ENCODE measurements at places on chromosomes 2 and 18.
A peak's percentile ranks its signal among the peaks of the same experiment; 100 is the strongest.

DNA sequence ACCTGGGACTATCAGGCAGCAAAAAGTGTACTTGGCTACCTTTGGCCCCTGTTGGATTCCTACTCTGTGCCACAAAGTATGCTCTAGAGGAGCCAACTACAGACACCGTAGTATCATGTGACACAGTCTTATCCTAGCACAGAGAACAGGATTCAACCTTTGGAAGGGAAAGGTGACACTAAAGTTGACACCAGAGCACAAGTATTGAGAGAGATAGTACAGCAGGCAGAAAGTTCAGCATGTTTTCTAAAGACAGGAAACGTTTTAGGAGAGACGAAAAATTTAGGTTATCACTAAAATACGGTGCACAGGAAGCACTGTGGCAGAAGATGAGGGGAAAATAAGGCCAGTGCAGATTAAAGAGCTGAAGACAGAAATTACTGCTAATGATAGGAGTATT, 18.6 kb downstream of the SMAD2 start:
- no peak for DNase-seq

- DNase-seq, result no peak
Observed at GRCh38 chr2:8307606-8308180, 374.2 kb upstream of the ID2 start.

DNA sequence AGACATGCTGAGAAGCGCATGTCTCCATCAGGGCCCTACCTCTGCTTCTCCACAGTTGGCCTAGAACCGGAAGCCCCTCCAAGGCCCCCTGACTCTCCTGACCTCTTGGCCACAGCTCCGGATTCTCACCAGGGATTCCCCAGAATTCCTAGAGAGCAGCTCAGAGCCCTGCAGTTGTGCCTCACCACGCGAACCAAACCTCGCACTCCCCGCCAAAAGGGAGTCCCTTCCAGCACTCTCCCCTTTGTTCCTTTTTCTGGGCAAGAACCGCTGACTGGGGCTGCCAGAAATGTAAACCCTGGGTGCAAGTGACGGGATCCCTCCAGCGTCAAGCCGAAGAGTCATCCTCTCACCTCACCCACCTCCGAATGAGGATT, 36.7 kb downstream of the AFF3 start:
- DNase-seq, result no peak

GRCh38 chr2:134079373-134079772, 174.5 kb upstream of the MGAT5 start:
- no peak for DNase-seq

DNA sequence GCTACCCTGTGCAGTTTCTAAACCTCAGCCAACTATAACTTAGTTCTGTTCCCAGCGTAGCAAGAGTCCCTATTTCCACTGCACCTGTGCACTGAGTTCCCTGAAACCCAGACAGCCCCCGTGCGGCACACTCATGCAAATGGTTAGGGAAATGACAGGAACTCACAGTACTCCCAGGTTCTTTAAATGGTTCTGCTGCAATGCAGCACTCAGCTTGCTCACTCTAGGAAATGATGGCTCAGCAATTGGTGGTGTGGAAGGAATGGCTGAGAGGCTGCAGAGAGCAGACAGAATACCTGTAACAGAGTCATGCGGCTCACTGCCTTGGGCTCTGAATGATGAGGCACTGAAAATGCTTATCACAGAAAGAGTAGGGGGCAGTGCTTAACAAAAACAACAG, 143.0 kb downstream of the RAD51AP2 start:
- no peak for DNase-seq

DNA sequence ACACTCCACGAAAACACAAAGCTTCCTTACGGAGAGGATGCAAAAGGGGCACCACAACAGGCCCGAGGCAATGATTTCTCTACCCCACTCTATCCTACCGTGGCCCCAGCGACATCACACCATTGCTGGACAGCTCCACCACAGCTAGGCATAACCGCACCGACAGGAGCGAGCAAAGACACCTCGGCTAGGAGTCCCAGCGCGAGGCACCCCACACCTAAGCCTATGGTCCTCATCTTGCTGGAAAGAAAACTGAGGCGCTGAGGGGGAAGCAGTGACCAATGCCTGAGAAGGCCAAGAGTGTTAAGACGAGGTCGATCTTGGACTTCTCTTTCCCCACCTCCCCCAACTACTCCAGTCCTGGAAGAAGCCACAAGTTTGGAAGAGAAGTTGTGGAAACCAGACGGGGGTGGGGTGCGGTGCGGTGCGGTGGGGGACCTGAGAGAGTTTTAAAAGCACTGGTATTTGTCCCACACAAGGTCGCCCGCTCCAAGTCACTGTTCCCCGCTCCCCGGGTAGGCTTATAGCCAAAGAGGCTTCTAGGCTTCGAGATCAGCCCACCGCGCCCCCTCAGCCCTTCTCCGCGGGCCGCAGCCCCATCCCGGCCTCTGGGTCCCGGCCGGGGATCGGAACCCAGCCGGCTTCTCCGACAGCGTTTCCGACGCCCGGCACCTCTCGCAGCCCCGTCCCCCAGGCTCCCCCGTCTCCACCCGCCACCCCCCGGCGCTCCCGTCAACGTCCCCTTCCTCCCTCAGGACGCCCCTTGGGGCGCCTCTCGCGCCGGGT, 766 bp downstream of the PDE6D start:
- peak; percentile 15 for DNase-seq

DNA sequence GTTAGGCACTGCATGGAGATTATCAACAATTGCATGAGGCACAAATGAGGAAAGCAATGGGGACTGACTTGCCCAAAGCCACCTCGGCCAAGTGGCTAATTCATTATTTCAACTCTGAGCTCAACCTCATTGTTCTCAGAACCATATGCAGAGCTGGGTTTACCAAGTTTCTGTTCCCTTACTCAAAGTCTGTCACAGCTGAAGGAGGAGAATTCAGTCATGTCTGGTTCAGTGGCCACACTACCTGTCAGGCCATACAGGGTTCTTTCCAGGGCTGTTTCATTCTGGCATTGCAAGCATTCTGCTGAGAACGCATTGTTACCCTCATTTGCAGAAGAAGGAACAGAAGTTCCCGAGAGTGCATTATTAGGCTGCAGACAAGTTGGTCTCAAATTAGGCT, 181.7 kb downstream of the MYT1L start:
- DNase-seq, result no peak

DNA sequence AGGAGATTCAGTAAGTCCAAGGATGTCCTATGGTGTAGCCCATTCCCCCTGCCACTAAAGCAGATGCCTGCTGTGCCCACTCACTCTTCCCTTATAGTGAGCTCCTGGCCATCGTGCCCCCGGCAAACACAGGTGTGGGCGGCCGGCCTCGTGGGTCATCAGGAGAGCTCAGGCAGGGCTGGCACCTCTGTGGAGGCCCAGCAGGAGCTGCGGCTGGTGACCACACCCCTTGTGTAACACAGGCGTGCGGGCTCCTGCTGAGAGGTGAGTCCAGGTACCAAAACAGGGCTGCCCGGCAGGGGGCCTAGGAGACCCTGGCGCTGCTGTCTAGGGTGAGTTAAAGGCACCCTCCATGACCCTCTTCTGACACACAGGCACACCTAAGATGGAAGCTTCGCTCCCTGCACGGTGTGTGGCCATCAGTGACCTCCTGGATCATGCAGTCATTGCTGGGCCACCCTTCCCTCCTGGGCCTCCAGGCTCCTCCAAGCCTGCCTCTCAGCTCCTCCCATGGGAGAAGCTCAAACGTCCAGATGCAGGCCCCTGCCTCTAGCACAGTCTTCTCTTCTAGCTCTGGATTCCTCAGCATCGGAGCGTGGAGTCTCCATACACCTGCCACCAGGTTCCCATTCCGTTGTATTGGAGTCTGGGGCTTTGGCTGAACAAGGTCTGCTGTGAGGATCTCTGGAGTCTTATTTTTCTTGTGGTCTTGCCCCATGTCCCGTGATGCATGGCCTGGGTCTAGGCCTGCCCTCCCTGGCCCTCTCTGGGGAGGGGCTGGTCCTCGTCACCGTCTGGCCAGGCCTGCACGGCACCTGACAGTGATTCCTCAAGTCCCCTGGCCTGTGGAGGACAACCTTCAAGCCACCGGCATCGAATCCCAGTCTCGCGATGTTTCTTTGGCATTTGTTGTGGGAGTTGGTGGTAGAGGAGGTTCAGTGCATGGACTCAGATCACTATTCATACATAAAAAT, 246.9 kb downstream of the ACKR3 start:
- DNase-seq, result no peak

GRCh38 chr2:38064801-38065501, 11.0 kb downstream of the CYP1B1 start:
- DNase-seq, result no peak

GRCh38 chr2:45833968-45834344, 182.5 kb downstream of the PRKCE start:
- no peak for DNase-seq

DNA sequence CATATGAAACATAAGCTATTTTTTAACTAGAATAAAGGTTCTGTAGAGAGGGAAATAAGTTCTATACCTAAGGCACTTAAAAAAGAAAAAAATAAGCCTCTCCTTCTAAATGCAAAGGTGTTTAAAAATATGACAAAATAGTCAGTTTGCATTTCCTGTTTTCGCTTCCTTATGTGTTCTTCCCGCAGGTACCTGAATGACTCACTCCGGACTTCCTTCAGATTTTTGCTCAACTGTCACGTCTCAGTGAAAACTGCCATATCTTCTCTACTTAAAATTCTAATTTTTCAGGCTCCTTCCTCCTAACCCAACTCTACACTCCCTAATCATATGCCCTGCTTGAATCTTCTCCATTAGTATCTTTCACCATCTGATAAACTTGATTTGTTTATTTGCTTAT, 1333.1 kb downstream of the LRP1B start:
- no peak for DNase-seq

- DNase-seq, result no peak
Observed at GRCh38 chr2:164456619-164457018, 164.7 kb downstream of the GRB14 start.

- DNase-seq, result no peak
Observed at GRCh38 chr2:106020032-106020431, 174.1 kb downstream of the UXS1 start.

DNA sequence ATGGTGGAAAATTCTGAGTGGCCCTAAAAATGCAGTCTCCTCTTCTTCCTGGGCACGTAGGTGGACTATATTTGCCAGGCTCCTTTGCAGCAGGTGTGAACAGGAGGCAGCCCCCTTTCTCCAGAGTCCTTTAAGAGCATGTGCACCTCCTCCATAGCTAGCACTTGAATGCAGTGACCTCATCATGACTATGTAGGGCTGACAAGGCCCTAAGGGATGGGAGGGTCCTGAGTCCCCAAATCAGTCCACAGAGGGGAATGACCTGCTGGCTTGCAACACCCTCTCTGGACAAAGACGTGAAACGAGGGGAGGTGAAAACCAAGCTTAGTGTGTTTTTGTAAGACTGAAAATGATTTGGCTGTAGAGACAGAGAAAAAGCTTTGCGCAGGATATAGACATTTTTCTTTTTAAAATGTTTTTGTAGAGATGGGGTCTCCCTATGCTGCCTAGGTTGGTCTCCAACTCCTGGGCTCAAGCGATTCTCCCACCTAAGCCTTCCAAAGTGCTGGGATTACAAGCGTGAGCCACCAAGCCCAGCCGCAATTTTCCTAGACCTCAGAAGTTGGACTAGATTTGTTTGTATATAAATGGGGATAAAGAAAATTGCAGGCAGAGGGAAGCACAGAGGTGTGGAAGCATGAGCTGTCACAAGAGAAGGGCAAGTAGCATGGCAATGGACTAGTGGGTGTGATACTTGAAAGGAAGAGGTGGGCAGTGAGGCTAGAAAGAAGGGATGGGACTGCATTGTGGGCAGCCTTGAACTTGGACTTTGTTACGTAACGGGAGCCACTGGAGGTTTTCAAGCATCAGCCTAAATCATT, 28.8 kb downstream of the LONRF2 start:
- DNase-seq, result no peak

DNA sequence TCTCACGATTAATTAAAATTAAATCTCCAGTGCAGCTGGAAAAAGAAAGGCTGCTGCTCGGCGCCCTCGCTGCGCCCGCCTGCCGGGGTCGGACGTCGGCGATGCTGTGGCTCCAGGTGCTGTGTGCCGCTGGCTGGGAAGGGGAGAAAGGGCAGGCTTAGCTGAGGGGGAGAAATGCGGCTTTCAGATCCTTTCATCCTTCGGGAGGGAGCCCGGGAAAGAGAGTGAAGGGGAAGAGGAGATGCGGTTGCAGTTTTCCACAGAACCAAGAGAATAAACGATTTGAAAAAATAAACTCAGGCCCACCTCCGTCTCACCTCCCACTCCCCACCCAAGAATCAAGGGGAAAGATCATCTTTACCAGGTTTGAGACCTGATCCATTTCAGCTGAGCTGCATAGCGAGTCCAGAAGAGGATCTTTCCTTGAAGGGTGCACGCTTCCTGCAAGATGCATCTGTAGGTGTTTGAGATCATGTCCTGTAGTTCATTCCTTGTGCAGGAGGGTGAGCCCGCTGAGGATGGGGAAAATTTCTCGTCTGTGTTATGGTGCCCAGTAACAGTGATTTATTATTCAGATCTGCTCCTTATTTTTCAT, 495 bp downstream of the TMEM169 start:
- DNase-seq, result no peak

DNA sequence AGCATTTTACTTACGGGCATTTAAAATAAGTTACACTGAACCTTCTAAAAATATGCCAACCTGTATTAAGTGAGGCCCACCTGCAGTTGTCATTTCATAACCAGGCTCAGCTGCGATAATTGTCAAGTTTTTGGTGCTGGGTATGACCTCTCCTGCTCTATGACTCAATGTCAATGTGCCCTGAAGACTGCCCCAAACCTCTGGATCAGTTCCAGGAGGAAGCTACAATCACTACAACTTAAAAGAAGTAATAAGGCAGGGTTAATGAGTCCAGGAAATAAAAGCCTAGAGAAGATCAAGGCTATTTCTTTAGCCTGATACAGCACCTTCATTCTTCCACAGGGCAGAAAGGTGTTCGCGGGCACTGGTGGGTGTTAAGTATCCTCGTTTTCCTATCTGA, 22.9 kb downstream of the POLR1A start:
- no peak for DNase-seq

DNA sequence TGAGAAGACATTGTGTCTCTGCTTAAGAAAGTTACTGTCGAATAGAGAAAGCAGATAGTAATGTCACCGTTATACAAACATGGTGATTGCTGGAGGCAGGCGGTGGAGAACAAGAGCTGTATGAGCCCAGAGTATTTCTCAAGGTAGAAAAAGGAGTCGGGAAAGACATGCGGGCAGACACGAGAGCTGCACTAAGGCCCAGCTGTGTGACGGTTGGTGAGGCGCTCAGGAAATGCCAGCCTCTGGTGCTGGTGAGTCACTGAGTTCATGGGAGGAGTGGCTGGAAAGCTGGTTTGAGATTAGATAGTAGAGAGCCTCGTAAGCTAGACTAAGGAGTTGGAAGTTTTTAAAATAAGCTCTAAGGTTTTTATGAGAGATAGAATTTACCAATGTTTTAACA, 390.9 kb upstream of the TRIB2 start:
- DNase-seq, result no peak

GRCh38 chr2:48337871-48338270, 192.1 kb upstream of the STON1 start:
- DNase-seq, result no peak

- peak; percentile 97 for DNase-seq
Observed at GRCh38 chr18:12947285-12948049, at the start of gene SEH1L. TSS of gene SEH1L (plus strand) at chr18:12948011. CDS start at chr18:12948122, 111 bp downstream.

DNA sequence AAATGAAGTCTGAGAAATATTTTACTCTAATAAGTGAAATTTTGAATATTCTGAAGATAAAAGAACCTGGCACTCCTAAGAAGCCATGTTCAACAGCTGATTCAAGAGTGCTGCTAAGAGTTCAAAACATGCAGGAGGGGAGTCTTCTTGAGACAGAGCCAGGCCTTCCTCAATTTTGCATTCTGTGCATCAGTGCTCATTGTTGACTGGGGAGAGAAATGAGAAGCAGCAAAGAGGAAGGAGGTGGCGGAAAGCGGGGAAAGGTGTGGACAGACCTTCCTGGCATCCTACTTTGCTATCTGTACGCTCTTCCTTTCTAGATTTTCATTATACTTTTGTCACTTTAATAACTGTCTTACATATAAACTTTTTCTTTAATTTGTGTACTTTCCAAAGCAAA, 29.7 kb upstream of the TXNDC2 start:
- DNase-seq, result no peak
